ENCODE measurements at places on chromosomes 16 and 17.

DNA sequence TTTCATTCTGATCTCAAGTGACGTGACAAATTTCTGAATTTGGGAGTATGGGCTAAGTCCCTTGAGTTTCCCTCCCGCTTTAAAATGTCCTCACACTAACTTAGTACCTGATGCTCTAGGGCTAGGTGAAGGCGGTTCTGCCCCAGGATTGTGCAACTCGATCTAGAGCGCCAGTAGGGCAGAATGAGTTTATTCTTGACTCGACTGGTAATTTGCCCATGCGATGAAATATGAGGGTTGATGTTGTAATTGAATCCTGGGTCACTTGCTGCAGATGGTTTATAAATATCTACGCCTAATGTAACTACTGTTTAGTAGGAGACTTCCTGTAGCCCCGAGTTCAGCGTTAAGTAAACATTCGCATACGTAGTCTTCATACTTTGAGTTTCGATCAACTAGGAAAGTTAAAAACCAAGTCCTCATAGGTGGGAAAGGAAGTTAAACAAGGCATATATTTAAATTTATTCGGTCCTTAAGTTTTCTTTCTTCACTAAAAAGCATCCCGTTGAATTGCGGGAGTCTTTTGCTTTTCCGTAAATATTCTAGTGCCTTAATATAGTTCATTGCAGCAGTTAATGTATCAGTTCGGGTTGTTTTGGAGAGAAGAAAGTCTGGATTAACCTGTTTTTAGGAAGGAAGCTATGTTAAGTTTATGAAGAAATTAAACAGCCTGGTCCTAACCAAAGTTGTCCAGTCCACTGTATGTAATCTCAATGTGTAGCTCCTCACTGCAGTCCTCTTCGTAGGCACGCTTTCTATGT lies 1.6 kb downstream of the CTCF start:
- peak; percentile 38 for DNase-seq

- no peak for DNase-seq
Observed at GRCh38 chr17:79988185-79988971, 47.3 kb downstream of the TBC1D16 start.

DNA sequence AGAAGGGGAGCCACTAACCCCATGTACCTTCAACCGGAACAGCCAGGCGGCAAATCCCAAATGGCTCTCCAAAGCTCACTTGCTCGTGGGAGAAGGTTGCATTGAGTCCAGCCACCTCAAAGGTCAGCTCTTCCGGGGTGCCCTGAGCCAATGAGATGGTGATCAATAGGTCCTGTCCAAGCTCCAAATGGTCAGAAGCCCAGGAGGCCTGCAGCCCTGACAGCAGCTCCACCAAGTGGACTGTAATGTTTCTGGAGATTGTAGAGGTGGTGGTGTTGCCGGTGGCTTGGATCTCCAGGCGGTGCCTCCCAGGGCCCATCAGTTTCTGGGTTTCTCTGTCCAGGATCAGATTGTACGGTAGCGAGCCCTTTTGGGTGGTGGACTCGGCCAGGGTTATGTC lies 39.9 kb upstream of the BCO1 start:
- DNase-seq, result no peak

DNA sequence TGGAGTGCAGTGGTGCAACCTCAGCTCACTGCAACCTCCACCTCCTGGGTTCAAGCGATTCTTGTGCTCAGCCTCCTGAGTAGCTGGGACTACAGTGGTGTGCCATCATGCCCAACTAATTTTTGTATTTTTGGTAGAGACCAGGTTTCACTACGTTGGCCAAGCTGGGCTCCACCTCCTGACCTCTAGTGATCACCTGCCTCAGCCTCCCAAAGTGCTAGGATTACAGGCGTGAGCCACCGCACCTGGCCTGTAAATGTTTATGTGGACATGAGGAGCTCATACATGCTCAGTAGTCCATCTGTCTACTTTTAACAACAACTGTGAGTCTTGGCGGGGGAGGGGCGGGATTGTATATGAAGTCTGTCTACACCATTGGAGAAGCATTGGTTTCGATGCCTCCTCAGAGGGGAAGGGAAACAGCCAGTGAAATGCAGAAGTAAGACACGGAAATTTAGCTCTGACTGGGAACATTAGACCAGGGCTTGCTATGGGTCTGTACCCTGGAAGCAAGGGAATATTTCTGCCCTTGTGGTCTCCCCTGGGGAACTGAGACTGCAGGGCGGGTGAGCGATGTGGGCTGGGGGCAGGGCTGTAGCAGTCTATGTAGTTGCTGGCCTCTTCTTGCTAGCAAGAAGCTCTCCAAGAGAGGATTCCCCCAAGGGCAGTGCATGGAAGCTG lies 9.3 kb downstream of the NUBP1 start:
- no peak for DNase-seq

- no peak for DNase-seq
Observed at GRCh38 chr16:57001026-57001679, 11.8 kb downstream of the NLRC5 start.

DNA sequence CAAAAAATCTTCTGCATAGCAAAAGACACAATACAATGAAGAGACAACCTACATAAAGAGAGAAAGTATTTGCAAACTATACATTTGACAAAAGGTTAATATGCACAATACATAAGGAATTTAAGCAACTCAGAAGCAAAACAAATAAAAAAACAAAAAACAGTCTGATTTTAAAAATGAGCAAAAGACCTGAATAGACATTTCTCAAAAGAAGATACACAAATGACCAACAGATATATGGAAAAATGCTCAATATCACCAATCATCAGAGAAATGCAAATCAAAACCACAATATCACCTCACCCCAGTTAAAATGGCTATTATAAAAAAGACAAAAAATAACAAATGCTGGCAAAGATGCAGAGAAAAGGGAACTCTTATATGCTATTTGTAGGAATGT lies 32.7 kb downstream of the HSF5 start:
- DNase-seq, result no peak

DNA sequence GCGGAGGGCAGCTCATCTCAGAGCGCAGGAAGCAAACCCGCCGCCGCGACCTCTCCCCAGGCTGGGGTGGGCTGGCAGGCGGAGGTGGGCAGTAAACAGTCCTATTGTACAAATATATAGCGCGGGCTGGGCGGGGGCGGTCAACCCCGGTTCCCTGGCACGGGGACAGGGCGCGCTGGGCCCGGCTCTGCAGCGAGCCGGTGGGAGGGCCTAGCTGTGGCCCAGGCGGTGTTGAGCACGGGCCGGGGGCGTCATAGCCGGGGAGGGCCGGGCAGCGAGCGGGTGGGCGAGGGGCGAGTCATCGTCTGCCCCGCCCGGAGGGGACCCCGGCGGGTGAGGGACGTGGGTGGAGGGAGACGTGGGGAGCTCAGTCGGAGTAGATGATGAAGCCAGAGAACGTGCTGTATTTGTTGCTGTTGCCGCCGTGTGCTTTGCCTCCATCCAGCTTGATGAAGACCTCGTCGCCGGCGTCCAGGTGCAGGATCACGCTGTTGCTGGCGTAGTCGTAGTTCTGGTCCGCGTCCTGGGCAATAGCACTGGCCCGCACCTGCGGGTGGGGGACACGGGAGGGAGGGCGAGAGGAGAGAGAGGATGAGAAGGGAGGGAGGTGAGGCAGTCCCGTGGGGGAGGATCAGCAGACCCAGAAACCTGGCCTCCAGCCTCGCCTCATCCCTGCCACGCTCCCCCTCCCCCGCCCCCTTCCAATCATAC lies 8.1 kb downstream of the C1QL1 start:
- DNase-seq, result no peak

DNA sequence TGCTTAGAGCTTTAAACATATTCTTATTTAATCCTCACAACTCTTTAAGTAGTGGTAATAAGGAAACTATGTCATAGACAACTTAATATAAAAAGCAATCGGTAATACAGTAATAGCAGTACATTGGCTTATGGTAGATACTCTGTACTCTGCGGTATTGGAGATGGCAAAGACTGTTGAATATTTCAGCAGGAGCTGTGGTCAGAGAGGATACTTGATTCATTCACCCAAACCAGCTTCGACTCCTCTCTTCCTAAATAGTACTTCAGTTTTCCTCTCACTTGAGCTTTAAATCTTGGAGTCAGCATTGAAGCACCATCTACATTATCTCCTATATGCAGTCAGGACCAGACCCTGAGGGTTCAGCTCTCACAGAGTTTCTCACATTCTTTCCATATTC lies 169.3 kb downstream of the CYB561 start:
- DNase-seq, result no peak

DNA sequence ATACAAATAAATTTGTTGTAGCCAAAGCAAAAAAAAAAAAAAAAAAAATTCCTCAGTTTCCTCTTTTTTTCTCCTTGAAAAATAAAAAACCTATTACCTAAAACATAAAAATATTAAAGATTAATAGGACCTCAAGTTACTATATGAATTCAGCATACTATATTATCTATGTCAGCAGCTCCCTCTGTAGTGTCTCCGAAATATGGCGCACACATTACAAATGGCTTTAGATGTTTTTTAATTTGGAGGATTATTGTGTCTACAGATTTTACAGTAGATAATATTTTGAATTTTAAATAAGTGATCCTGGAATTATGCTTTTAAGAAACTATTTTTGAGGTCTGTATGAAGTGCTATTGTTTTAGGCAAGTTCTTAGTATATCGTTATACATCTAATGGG lies 94.4 kb downstream of the NLK start:
- DNase-seq, result no peak

DNA sequence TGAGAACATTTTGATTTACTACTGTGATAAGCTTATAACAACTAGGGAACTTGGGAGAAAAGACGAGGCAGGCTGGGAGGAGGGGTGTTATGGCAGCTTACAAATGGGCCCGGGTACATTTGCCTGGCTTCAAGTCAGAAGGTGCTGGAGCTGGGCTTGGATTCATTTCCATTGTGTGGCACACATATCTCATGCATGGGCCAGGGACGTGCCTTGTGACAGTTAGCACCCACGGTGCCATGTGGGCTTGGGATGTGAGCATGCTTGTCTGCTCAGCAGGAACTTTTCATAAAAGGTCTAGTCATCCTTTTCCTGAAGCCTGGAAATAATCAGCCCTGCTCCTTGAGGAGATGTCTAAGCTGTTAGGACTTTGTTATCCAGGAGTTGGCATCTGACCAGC lies 572.2 kb downstream of the CDH13 start:
- DNase-seq, result no peak

DNA sequence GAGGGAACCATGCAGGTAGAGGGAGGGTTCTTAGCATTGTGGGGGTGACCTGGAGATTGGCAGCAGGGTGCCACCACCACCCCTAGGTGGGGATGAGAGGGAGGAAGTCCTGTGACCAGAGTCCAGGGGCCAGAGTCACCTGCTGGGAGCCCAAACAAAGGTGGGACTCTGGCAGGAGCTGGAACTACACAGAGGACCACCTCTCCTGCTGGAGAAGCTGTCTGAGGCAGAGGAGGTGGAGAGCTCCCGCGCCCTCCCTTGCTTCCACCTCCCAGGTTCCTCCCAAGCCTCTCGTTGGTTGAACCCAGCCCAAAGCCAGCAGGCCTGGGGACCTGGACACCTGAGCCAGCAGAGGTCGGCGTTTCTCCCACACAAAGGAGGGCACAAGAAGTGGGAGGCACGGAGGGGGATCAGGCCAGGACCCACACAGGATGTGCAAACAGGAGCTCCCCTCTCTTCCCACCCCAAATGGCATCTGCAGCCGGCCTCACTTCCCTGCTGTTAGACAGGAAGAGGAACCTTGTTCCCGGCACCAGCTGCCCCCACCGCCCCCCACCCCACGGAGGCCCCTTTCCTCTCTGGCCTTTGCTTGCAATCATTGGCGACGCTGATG lies 154.6 kb downstream of the SEC14L1 start:
- DNase-seq, result no peak

DNA sequence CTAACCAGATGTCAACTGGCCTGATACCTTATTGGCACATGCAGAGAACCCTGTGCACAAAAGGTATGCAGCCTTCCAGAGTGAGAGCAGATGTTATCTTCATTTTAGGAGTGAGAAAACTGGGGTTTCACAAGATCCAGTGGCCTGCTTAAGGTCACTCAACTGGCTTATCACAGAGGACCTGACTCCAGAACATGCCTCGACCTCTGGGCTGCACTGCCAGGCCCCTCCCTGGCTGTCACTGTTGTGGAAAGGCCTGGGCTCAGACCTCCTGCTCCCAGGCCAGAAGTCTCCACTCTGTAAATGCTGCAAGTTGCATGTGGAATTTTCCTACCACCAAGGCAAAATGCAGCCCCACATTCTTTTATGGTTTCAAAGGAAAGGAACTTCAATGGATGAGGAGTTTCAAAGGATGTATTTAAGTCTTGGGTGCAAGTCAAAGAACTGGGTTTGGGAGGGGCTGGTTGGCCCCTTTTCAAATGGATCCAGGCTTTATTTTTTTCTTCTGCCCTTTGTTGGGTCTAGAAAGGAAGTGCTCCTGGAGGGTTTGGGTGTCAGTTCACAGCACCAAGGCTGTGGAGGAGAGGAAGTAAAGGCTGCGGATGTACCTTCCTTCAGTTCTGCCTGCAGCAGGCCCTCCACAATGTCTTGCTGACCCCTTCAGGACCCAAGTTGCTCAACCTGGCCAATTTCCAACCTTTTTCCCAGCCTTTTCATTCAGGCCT lies 30.4 kb upstream of the SMPD3 start:
- DNase-seq, result no peak

DNA sequence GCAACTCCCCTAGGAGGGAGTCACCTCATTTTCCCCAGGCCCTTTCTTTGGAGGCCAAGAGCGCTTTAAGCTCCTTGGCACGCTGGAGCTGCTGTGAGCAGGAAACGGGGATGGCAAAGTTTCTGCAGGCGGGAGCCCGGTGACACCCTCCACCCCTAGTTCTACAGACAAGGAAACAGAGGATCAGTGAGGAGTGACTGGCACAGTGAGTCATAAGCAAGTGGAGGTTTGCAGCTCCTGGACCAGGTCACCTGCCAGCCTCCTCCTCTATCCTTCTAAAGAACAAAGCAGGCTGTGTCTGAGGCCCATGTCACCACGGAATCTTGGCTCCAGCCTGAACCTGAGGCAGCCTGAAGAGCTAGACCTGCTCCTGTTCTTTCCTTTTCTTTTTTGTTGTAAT lies 141.9 kb downstream of the TMEM132E start:
- DNase-seq, result no peak

- no peak for DNase-seq
Observed at GRCh38 chr17:50647187-50647586, 12.5 kb downstream of the ABCC3 start.

- DNase-seq, result no peak
Observed at GRCh38 chr17:16446338-16446983, 31.1 kb downstream of the TRPV2 start.

DNA sequence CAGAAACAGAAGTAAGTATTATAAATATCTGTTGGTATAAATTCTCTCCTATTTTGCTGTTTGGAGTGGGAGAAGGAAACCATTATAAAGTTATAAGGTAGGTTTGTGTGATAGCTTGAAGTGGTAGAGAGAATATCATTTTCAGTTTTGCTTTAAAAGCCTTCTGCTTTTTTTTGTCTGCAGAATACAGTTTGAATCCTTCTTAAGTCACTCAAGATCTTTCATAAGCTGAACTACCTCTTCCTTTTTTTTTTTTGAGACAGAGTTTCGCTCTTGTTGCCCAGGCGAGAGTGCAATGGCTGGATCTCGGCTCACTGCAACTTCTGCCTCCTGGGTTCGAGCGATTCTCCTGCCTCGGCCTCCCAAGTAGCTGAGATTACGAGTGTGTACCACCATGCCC lies 9.0 kb downstream of the ATAD5 start:
- no peak for DNase-seq

- DNase-seq, result no peak
Observed at GRCh38 chr16:17519101-17519955, 48.6 kb upstream of the XYLT1 start.
